MCF 10A (cell line): ENCODE measurements at places on chromosomes 5 and 9. TPM values are rescaled to one million over a fixed set of nuclear protein-coding genes. Genes with fewer than 3 reads are reported as not detected.

NR2F1 gene
- total RNA-seq: 1.4 and 1.7 TPM in 2 replicates

LSM11 gene
- total RNA-seq: 3.4 and 4.5 TPM in 2 replicates

MCCC2 gene
- 33.8 and 51.1 TPM in 2 replicates for total RNA-seq

TMCO6 gene
- 15.7 and 17.2 TPM in 2 replicates for total RNA-seq

GRXCR2 gene
- total RNA-seq: not detected in 2 replicates

PPP3R2 gene
- not detected in 2 replicates for total RNA-seq

DNA sequence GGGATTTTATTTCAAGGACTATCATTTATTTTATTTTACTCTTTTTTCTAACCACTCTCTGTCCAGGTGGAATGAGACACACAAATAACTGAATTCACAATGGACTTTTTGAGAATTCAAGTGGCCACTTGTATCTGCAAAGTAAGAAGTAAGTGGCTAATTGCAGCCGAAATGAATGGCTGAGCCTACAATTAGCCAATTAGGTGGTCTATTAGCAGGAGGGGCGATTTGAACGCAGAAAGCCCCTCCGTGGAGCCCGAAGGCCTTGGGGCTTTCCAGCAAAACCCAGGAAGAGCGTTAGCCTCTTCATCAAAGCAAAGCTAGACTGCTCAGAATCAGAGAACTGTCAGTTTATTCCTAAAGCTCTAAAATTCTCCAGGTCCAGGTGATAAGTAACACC, 176.9 kb downstream of the EBF1 start:
- peaks cover 10% of the 10 kb centered on the region for H3K4me1 ChIP-seq
- DNase-seq: no peak

DNA sequence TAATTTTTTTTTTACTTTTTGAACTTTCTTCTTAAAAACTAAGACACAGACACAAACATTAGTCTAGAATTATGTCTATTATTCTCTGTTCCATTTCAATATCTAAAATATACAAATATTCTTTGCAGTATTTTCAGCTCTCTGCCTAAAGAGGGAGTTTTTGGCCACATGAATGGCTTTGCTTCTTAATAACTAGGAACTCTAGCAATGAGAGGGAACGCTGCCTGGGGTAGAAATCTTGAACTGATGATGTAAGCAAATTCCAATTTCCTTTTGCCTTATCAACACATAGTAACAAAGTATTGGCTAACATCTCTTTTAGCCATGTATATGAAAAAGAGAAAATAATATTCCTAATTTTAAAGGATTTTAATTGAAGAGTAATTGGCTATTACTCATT, 51.9 kb downstream of the SLC25A46 start:
- no peak overlapping the region for H3K27ac ChIP-seq
- DNase-seq: peak; percentile 32
- peaks cover 1% of the 10 kb centered on the region for H3K4me1 ChIP-seq
- H3K27me3 ChIP-seq: no peaks in the 10 kb centered on the region
- H3K36me3 ChIP-seq: no peaks in the 10 kb centered on the region
- no peak overlapping the region for H3K4me3 ChIP-seq

DNA sequence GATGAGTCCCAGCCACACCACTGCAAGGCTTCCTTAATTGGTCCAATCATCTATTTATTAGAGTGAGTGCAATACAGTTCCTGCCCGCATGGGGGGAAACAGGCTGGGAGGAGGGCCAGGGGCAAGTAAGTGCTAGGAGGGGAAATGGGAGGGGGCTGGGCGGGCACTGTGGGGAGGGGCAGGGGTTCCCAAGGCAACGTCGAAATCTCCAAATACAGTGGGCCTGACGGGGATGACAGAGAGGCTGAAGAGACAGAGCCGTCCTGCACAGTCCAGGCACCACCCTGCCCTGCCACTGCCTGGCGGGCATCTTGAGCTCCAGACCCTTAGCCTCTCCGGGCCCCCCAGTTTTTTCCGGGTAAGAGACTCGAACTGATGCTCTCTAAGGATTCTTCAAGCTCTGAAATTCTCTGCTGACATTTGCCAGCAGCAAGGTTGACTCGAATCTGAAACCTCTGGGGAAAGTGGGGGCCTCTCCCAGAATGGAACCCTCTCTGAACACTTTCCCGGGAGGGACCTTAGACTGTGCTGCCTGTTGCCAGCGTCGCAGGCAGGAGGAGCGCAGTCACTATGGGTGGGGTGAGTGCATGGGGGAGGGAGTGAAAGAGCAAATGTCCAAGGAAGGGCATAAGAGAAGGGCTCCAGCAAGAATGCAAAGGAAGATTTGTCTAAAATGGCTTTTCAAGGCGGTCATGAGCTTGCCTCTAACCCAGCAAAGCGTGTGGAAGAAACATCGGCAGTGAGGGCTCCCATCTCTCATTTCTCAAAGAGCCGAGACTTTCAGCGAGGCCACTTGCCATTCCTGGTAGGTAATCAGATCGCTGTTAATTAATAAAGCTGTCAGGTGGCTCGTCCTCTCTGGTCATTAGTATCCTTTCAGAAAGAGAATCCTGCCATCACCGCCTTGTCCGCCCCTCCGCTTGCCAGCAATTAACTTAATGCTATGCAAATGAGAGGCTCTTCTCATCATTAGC, 99.0 kb downstream of the GTF3C4 start:
- peaks cover 11% of the 10 kb centered on the region for H3K27me3 ChIP-seq
- peak overlapping the region; percentile 74 for H3K4me3 ChIP-seq
- H3K36me3 ChIP-seq: no peaks in the 10 kb centered on the region
- peak overlapping the region; percentile 64 for H3K27ac ChIP-seq
- peaks cover 11% of the 10 kb centered on the region for H3K4me1 ChIP-seq

DNA sequence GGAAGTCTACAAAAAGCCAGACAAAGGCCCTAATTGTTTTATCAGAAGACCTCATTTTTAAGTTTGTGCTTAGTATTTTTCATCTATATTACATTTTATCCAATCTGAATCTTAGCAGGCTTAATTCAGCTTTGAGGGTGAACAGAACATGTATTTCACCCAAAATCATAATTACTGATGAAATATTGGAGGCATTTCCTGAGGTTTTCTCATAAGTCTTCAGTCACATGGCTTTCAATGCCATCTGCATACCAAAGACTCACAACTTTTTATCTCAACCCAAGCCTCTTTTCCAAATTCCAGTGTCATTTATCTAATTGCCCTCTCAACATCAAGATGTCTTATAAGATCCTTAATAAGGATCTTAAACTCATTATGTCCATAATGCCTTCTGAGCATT, 150.8 kb downstream of the TTC39B start:
- H3K4me1 ChIP-seq: peaks cover 21% of the 10 kb centered on the region
- no peak overlapping the region for H3K4me3 ChIP-seq
- no peaks in the 10 kb centered on the region for H3K27me3 ChIP-seq

DNA sequence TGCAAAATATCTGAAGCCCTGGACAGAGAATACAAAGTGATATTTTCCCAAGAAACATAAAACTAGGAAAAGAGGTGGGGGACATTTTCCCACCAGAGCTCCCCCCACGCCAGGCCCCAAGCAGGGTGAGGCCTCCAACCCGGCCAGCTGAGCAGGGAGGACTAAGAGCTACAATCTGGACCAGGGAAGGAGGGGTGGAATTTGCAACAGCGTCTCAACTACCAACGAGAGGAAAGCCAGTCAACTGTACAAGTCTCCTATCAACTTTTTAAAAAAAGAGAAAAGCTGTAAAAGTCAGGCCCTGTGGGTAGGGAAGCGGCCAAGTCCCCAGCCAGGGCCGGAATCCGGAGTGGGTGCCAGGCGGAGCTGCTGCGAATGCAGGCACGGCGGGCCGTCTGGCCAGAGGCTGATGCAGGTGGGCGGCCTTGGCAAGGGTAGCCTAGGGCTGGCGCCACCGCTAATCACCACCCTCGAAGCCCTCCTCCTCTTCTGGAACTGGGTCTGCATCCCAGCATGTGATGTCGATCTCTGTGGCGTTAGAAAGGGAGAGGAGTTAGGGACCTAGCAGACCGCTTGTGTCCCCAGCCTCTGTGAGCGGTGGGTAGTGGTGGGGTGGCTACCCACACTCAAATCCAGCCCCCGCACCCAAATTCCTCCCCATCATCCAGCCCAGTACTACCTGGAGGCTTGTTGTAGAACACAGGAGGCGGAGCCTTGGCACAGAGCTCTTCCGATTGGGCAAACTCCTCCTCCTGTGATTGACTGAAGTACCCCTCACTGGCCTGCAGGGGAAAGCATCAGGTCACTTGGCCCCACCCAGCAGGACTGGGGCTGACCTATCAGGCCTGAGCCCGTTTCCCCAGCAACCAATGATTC, 10.6 kb downstream of the PRR7 start:
- DNase-seq: peak; percentile 99
- peaks cover 38% of the 10 kb centered on the region for H3K36me3 ChIP-seq

GRCh38 chr9:26551971-26552370, 340.6 kb downstream of the CAAP1 start:
- no peaks in the 10 kb centered on the region for H3K36me3 ChIP-seq
- no peak overlapping the region for H3K4me3 ChIP-seq
- no peaks in the 10 kb centered on the region for H3K4me1 ChIP-seq
- H3K27ac ChIP-seq: no peak overlapping the region
- no peak for DNase-seq

DNA sequence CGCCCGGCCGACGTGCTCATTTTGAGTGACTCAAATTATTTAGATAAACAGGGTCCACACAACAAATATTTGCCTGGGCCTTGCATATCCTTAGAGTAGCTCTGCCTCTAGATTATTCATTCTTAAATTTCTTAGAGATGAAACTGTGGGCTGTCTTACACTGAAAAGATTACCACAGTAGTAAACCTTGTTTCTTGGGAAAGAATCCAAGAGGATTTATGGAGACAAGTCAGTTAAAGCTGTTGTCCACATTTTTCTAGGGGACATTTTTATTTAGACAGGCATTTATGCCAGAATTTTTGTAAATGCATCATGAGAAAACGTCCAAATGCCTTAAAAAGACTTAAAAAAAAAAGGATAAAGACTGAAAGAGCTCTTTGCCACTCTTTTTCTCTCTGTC, 32.6 kb upstream of the RANBP3L start:
- H3K4me3 ChIP-seq: no peak overlapping the region
- H3K36me3 ChIP-seq: no peaks in the 10 kb centered on the region
- H3K27ac ChIP-seq: no peak overlapping the region
- no peaks in the 10 kb centered on the region for H3K4me1 ChIP-seq
- H3K27me3 ChIP-seq: no peaks in the 10 kb centered on the region

DNA sequence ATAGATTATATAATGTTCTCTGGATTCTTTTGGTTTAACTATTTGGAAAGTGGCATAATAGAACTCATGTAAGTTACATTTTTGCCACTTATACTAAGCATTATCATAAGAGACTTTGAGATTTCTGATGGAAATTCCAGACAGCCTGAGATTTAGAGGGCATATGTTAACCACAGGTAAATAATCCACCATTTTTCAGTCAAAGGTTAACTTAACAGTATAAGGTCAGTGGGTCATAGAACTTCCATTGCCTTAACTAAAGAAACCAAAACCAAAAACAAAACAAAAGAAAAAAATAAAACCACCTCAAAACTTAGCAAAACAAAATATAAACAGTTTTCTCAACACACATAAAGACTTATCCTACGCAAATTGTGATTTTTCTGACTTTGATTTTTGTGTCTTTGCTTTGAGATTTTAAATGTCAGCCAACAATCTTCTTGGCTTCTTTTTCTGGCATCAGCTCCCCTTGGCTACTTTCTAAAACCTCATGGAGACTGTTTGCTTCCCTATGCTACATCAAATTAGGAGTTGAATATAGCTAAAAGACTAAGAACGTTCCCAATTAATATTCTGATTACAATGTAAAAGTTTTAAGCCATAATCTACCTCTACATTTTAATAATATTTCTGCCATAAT, 430.1 kb upstream of the DAB2 start:
- no peak overlapping the region for H3K4me3 ChIP-seq
- DNase-seq: no peak
- no peaks in the 10 kb centered on the region for H3K27me3 ChIP-seq
- H3K4me1 ChIP-seq: no peaks in the 10 kb centered on the region
- H3K36me3 ChIP-seq: no peaks in the 10 kb centered on the region

- no peaks in the 10 kb centered on the region for H3K4me1 ChIP-seq
- no peak overlapping the region for H3K4me3 ChIP-seq
- peaks cover 65% of the 10 kb centered on the region for H3K27me3 ChIP-seq
- H3K27ac ChIP-seq: no peak overlapping the region
Measured at GRCh38 chr5:88881571-88881971, 1.4 kb downstream of the MEF2C start.

GRCh38 chr5:124724357-124725039, 21.9 kb downstream of the ZNF608 start:
- no peaks in the 10 kb centered on the region for H3K36me3 ChIP-seq
- no peak overlapping the region for H3K4me3 ChIP-seq
- no peak for DNase-seq
- H3K4me1 ChIP-seq: peaks cover 15% of the 10 kb centered on the region
- no peaks in the 10 kb centered on the region for H3K27me3 ChIP-seq

GRCh38 chr5:39422036-39422606, 2.7 kb downstream of the DAB2 start:
- no peaks in the 10 kb centered on the region for H3K36me3 ChIP-seq
- H3K4me3 ChIP-seq: no peak overlapping the region
- peaks cover 10% of the 10 kb centered on the region for H3K27me3 ChIP-seq
- no peak overlapping the region for H3K27ac ChIP-seq
- H3K4me1 ChIP-seq: peaks cover 5% of the 10 kb centered on the region

- no peaks in the 10 kb centered on the region for H3K27me3 ChIP-seq
- H3K36me3 ChIP-seq: no peaks in the 10 kb centered on the region
- H3K4me1 ChIP-seq: peaks cover 14% of the 10 kb centered on the region
- peak; percentile 52 for DNase-seq
Measured at GRCh38 chr9:115730396-115730795, 423.2 kb upstream of the PAPPA start.
